Endothelial cell (in vitro differentiated cells): ENCODE measurements at places on chromosomes 13 and 19. TPM values are rescaled to one million over a fixed set of nuclear protein-coding genes. Genes with fewer than 3 reads are reported as not detected.

- no peak for DNase-seq
Measured at GRCh38 chr19:44107751-44108150, 5.4 kb upstream of the ZNF225 start.

Gene GZMM
- not detected for total RNA-seq

Gene COL5A3
- total RNA-seq: 0.05 TPM

DNA sequence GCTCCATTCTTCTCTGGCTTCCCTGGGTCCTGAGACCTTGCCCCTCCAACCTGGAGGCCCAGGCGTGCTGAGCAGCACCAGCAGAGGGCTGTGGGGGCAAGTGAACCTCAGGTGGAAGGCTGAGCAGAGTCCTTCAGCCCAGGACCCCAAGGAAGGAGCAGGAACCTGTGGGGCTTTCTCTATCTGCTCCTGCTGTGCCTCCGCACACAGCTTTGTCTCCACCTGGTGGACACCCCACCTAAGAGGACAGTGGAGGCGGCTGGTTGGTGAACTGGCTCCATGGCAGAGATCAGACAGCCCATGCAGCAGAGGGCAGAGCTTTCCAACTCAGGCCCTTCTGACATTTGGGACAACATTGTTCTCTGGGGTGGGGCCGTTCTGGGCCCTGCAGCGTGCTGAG is 19.7 kb downstream of the ZFR2 start:
- DNase-seq: peak; percentile 61

- no peak for DNase-seq
Measured at GRCh38 chr13:64871742-64872141, 2358.4 kb downstream of the PCDH9 start.

- DNase-seq: no peak
Measured at GRCh38 chr13:101707659-101708058, 255.2 kb downstream of the ITGBL1 start.

Gene MYBPC2
- 0.46 TPM for total RNA-seq

GRCh38 chr19:29795461-29796172 is 16.2 kb upstream of the CCNE1 start:
- DNase-seq: no peak

DNA sequence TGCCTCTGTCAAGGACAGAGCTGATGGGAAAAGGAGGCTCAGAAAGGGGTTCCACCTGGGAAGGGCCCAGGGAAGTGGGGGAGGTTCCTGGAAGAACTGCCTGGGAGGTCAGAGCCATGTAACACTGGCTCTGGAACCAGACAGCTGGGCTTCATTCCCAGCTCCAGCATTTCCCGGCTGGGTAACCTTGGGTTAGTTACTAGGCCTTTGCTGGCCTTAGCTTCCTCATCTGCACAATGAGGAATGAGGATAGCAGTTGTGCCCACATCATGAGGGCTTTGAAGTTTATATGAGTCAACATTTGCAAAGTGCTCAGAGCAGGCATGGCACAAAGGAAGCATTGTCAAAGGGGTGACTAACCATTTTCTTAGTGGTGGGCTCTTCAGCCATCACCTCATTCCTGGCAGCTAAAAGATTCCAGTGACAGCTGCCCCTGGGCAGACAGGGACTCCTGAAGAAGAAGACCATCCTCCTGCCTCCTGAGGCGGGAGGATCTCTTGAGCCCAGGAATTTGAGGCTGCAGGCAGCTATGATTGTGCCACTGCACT is 1.7 kb upstream of the DNAJB1 start:
- DNase-seq: no peak

Gene WDR62
- 8.5 TPM for total RNA-seq

DNA sequence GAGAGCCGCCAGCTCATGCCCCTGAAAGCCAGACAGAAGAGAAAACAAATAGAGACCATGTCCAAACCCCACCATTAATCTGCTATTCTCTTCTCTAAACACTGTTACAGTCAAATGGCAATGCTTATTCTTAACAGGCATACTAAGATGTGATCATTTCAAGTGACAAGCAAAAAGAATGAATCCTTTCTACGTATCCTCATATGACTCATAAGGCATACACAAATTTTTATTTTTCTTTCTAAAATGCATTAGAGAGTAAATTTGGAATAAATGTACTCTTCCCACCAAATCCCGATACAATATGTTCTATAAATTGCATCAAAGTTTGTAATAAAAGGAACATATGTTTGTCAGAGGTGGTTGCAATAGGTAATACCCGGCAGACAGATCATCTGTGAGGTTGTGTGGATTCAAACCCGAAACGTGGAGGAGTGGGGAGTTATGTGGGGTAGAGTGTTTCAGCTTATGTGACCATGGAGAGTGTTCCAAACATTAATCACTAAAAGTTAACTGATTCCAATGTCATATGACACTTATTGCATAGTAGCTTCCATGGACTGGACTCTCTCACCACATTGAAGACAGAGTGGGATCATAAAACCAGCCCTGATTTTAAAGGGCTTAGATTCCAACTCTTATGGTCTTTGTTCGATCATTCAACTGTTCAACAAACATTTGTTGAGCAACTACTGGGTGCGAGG is 213.1 kb downstream of the DCLK1 start:
- no peak for DNase-seq

Gene SMIM24
- not detected for total RNA-seq

GRCh38 chr19:49871349-49871985 is 4.1 kb upstream of the PNKP start:
- no peak for DNase-seq

GRCh38 chr13:25867038-25867437 is 184.8 kb downstream of the SHISA2 start:
- no peak for DNase-seq

DNA sequence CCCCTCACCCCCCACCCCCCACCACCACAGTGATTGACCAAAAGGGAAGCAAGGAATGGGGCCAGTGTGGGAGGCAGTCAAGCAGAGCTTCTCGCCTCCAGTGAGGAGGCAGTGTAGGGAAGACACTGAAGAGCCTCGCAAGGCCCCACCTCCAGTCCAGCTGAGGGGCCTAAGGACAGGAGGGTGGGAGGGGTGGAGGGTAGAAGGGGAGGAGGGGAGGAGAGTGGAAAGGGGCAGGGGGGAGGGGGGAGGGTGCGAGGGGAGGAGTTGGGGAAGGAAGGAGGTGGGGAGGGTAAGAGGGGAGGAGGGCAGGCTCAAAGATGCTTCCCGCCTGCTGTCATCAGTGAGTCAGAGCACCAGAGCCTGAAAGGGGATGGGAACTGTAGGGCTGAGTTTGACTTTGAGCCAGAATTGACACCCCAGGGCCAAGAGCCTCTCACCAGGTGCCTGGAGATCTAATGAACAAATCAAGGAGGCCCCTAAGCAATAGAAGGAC is 786.2 kb downstream of the UQCRFS1 start:
- no peak for DNase-seq

DNA sequence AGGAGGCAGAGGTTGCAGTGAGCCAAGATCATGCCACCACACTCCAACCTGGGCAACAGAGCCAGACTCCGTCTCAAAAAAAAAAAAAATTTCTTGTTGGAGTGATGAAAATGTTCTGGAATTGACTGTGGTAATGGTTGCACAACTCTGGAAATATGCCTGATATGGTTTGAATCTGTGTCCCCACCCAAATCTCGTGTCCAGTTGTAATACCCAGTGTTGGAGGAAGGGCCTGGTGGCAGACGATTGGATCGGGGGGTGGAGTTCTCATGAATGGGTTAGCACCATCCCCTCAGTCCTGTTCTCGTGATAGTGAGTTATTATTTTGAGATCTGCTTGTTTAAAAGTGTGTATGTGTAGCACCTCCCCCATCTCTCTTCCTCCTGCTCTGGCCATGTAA is 41.1 kb upstream of the MAP3K10 start:
- no peak for DNase-seq

DNA sequence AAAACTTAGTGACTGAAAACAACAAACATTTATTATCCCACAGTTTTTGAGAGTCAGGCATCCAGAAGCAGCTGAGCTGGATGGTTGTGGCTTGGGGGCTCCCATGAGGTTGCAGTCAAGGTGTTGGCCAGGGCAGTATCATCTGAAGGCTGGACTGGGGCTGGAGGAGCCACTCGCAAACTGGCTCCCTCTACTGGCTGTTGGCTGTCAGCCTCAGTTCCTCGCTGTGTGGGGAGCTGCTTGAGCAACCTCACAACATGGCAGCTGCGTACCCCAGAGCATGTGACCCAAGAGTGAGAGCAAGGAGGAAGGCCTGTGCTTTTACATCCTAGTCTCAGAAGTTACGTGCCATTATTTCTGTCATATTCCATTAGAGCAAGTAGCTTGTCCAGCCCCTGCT is 9.7 kb downstream of the YJU2 start:
- no peak for DNase-seq

GRCh38 chr13:37364956-37365355 is 233.6 kb downstream of the POSTN start:
- no peak for DNase-seq

Gene SIAH3
- total RNA-seq: 0.08 TPM

DNA sequence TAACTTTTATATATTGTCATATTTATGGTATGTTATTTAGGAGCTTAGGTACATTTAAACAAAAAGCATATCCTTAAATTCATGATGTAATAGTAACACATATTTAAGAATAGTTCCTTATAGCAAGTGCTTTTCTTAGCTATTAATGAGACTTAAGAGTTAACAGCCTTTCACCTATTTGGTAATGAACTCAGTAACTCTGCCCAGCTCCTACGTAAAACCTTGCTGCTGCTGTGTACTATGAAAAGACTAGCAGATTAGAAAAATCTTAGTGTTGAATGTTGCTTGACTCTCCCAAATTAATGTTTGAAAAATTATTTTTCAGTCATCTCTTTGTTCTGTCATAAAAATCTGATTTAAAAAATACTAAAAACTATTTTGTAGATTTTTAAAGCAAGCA is 6.9 kb downstream of the GPR180 start:
- DNase-seq: no peak

GRCh38 chr19:29239213-29239776 is 26.3 kb upstream of the UQCRFS1 start:
- no peak for DNase-seq

DNA sequence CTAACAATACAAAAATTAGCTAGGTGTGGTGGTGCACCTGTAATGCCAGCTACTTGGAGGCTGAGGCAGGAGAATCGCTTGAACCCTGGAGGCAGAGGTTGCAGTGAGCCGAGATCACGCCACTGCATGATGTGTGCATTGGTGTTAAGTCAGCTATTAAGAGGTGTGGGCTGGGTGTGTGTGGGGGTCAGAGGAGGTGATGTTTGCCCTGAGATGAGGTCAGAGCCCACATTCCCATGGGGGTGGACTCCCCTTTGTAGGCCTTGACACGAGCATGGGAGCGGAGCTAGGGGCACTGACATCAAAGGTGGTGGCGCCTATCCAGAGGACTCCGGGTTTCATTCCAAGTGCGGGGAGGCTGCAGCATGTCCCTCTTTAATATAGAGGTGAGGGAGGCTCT is 34.6 kb upstream of the LDLR start:
- no peak for DNase-seq

Gene DHDH
- 1.0 TPM for total RNA-seq

- DNase-seq: no peak
Measured at GRCh38 chr13:33612641-33613638, 205.0 kb upstream of the RFC3 start.

GRCh38 chr19:6710273-6711077 is 10.0 kb downstream of the C3 start:
- DNase-seq: no peak

Gene ATP7B
- 19.3 TPM for total RNA-seq

DNA sequence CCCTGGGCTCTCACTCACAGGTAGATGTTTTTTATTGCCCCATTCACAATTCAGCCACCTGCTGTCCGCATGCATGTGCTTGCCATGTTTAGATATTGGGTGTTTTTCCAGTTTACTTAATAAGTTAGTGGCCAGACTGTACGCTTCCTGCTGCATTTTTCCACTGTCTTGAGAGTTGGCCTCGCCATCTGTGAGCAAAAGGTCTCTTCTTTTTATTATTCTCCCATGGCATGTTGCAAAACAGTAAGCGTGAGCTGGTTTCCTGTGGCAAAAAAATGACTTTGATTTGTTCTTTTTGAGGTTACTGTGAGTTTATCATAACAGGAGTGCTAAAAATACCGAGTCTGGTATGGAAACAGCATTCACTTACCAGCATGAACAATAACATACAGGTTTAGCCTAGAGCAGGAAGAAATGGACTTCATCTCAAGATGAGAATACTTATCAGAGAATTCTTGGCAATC is 46.0 kb downstream of the SAE1 start:
- no peak for DNase-seq

DNA sequence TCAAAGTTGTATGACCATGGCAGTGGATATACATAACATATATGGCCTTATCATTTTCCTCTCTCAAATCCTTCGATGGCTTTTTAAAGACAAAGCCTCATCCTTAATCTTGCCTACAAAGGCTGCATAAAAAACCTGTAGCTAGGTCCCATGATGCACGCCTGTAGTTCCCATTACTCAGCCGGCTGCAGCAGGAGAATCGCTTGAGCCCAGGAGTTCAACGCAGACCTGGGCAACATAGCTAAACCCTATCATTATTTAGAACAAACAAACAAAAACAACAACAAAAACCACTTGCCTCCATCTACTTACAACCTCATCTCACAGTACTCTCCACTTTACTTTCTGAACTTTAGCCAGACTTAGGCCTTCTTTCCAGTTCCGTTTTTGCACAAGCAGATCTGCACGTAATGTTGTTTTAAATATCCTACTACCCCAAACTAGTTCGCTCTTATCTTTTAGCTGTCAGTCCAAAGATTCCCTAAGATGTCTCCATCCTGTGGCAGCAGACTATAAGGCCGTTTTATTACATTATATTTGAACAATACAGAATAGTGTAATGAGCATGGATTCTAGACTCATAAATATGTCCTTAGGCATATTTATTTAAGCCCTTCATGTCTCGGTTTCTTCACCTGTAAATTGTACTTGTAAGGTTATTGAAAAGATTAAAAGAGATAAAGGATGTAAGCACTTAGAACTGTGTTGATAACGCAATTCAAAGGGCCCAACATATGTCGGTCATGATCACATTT is 969 bp upstream of the POMP start:
- DNase-seq: no peak

DNA sequence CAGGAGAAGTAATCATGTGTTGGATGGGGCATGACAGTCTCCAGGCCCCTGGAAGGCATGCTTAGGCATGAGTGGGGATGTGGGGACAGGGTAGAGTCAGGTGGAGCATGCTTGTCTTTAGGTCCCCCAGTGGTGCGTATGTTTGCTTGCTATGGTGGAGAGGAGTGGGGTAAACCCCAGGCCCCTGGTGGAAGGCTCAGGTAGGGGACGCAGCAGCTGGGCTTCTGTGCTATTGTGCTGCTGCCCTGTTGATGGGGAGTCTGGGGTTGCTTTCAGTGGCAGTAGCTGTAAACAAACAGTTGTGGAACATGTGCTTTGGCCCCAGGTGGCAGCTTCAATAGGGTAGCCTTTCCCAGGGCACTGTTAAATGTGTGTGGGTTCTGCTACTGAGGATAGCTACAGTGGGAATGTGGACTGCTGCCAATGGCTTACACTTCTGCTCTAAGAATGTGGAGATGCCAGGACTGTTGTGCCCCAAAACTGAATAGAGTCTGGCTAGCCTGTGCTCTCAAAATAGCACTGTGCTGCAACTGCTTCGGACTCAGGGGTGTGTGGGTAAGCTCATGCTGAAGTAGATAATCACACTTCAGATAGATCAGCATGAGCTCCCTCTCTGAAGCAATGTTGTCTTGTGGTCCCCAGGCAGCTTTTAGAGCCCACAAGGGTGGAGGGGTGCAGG is 1257.3 kb downstream of the DIAPH3 start:
- DNase-seq: no peak

Gene MISP3
- total RNA-seq: not detected
